ENCODE measurements at places on chromosomes 3 and 15.
A peak's percentile ranks its signal among the peaks of the same experiment; 100 is the strongest.

- DNase-seq = no peak
Observed at GRCh38 chr15:88147760-88148159, 108.8 kb downstream of the NTRK3 start.

DNA sequence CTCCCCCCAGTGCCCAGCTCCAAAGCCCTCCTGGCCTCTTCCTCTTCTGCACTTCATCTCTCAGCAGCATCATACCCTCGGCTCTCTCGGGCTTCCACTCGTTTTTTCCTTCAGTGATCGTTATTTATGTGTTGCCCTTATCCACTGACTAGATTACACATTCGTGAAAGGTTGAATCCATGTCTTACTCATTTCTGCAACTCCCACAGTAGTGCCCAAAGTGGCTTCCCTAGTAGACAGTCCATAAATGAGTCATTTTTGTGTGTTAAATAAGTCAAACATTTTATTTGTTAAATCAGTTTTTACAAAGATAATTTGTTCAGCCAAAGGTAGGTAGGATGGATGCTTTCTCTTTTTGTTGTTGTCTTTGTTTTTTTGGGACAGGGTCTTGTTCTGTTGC is 87.4 kb downstream of the CRTC3 start:
- no peak for DNase-seq

DNA sequence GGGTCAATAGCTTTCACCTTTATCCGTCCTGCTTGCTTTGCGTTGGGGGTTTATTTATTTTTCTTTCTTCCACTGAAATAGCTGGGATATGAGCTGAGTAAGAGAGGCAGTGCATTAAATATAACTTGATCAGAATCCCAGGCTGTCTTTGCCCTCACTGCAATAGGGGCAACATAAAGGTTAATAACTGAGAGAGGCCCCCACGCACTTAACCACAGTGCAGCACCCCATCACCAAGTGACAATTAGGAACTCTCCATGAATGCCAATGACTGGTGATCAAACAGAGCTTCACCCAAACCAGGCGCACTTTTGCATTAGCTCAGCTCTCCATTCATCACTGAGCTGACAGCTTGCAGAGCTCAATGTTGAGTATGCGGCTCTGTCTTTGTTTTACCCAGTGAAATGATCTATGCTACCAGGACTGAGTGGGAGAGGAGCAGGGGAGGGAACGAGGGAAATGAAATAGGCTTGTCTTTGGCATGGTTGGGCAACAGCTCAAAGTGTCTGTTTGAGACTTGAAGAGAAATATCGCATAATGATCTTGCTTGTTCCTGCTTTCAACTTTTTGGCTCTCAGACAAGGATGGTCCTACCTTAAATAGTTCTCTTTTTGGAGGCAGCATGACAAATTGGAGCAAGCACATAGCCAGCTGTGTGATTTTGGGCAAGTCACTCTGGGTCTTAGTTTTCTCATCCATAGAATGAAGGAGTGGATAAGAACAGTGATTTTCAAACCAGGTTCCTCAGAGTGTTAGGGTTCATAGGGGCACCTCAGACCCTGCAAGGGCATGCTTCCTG is 14.5 kb upstream of the GLCE start:
- DNase-seq = peak; percentile 92

DNA sequence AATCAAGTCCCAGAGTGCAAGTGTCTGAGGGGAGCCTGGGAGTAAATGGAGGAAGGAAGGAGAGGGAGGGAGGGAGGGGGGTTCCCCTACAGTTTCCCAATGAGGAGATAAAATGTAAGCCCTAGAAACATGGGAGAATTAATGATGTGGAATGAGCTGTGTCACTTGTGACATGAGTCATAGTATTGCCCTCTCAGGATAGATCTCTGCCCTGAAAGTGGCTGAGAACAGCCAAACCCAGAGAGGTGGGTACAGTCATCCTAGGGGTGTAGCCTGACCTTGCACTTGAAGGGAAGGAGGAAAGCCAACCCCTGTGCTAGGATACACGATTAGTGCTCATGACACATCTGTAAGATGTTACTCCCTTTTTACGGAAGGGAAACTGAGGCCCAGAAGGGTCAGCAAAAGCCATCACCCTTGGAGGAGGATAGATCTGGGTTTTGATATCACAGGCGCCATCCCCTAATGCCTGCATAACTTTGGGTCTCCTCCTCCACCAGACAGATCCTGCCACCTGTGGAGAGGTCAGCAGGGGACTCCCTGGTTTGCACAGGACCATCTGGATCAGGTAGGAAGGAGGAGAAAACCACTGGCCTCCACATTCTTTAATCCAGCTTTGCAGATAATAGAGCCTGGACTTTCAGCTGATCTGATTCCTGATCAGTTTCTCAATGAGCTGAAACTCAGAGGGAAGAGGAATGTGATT is 23.1 kb upstream of the USP3 start:
- peak; percentile 69 for DNase-seq

DNA sequence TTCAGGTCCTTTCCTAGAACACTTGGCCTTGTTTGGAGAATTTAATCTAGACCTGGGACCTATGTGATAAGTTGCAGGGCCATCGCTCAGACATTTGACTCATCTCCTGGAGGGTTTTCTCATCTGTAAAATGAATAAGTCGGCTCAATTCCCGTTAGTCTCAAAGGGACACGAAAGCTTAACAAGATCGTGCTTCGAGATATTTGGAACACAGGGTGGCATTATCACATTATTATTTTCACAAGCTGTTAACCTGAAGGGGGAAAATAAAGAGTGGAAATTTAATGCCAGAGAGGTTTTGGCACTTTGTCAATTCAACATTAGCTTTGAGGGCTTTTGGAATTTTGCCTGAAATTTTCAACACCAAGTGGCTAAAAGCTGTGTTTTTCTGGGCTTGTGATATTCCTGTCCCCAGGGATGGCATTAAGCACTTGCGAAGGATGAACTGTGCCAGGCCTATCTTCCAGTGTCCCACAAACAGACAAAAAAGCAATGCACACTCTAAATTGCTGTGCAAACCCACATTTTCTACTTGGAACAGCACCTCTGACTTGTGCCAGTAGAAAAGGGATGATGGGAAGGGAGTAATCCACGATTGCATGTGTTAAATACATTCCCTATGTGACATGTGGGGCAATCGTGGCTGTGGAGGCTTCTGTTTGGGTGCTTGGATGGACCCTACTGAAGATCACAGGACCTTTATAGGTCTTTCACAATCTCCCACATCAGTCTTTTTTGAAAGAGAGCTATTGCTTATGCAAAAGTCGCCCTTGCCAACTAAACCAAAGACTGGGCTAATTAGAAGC is 478.7 kb downstream of the MFSD1 start:
- peak; percentile 79 for DNase-seq

GRCh38 chr3:171574556-171575240 is 114.5 kb upstream of the TNIK start:
- DNase-seq = no peak

DNA sequence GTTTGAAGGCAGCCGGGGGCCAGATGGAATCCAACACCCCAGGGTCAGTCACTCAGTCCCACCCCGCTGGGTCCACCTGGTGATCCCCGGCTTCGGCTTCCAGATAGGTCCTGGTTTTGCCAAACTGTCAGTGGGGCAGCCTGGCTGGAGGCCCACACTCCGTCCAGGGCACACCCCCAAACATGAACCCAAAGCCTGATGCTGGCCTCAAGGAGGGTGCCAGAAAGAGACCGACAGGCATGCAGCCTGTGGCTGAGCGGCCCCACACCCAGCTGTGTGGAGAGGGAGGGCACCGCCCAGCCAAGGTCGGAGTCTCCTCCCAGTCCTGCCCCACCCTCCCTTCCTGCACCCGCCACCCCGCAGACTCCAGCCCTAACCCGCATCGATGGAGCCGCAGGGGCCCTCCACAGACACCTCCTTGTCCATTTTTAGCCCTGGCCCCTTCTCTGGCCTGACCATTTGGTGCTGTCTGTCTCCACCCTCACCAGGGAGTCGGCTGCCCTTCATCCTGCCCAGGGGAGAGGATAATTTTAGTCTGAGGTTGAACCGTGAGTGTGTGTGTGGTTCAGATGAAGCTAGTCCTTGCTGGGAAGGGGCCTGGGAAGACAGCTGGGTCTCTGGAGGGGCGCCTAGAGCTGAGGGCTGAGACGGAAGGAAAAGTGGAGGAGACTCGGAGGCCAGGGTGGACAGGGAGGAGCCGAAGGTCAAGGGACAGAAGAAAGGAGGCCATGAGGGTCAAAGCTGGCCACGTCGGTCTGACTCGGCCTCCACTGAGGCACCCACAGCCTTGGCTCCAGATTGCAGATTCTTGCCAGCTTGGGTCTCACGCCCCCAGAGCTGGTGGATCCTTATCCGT is 23.1 kb downstream of the TNK2 start:
- peak; percentile 29 for DNase-seq

- DNase-seq = no peak
Observed at GRCh38 chr3:29922992-29923746, 642.3 kb downstream of the RBMS3 start.

DNA sequence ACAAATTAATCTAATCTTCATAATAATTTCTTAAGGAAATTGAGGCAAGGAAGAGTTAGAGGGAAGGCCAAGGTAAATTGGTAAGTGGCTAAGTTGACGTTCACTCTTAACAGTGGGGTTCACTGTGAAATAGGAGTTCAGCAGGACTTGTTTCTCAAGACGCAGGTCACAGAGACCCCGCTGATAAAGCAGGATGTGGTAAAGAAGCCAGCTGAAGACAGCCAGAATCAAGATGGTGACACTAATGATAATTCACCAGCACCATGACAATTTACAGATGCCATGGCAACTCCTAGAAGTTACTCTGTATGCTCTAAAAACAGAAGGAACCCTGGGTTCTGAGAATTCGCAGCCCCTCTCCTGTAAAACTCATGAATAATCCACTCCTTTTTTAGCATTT is 100.1 kb upstream of the CTDSPL start:
- DNase-seq = no peak

GRCh38 chr3:149316437-149316836 is 17.0 kb downstream of the TM4SF18 start:
- peak; percentile 46 for DNase-seq

- peak; percentile 33 for DNase-seq
Observed at GRCh38 chr3:112629425-112629824, 11.5 kb downstream of the CCDC80 start.

- no peak for DNase-seq
Observed at GRCh38 chr3:119861681-119862080, 79.8 kb downstream of the NR1I2 start.

All from NCI-H69 (cell line).